ENCODE measurements at places on chromosomes 12 and 14. TPM values are rescaled to one million over a fixed set of nuclear protein-coding genes. Genes with fewer than 3 reads are reported as not detected.

RGS6 gene
- total RNA-seq, result 0.02 TPM

GMPR2 gene
- total RNA-seq, result 88.7 TPM

CSRP2 gene
- total RNA-seq, result 3.8 TPM

GPR33 gene
- total RNA-seq, result not detected

PRH2 gene
- total RNA-seq, result not detected

FOXM1 gene
- 28.1 TPM for total RNA-seq

PLEKHD1 gene
- not detected for total RNA-seq

LRRC10 gene
- not detected for total RNA-seq

KRT6B gene
- total RNA-seq, result not detected

MIP gene
- not detected for total RNA-seq

AMDHD1 gene
- 15.6 TPM for total RNA-seq

Measured in NCI-H460 (cell line).